ENCODE measurements at places on chromosomes 11 and 22.

DNA sequence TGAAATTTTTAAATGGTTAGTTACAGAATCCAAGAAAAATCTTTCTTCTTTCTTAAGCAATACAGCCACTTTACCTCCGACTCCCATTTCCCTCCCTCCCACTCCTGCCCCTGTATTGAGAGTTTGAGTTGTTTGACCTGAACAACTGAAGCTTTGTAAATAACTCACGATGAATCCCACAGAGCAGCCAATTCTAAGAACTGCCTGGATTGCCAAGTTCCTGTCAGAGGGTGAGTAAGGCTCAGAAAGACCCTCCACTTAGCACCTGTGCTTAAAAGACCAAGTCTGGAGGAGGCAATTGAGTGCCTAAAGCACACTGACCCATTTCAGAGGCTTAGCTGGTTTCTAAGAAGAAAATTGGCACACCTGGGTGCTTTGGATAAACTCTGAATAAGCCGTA lies 158.5 kb downstream of the MSANTD4 start:
- H3K36me3 ChIP-seq, result no peaks in the 10 kb centered on the region
- H3K4me3 ChIP-seq, result no peak overlapping the region
- no peaks in the 10 kb centered on the region for H3K27me3 ChIP-seq
- 0 out of 2 replicates have a peak overlapping the region, but pooled peaks have one; percentile 29 for H3K27ac ChIP-seq
- peaks cover 30% of the 10 kb centered on the region for H3K4me1 ChIP-seq

GRCh38 chr11:33722590-33723234 lies 13.5 kb downstream of the CD59 start:
- no peak overlapping the region for H3K27ac ChIP-seq
- H3K4me1 ChIP-seq, result peaks cover 16% of the 10 kb centered on the region
- no peak overlapping the region for H3K4me3 ChIP-seq
- H3K27me3 ChIP-seq, result no peaks in the 10 kb centered on the region
- H3K36me3 ChIP-seq, result peaks cover 9% of the 10 kb centered on the region
- DNase-seq, result no peak

DNA sequence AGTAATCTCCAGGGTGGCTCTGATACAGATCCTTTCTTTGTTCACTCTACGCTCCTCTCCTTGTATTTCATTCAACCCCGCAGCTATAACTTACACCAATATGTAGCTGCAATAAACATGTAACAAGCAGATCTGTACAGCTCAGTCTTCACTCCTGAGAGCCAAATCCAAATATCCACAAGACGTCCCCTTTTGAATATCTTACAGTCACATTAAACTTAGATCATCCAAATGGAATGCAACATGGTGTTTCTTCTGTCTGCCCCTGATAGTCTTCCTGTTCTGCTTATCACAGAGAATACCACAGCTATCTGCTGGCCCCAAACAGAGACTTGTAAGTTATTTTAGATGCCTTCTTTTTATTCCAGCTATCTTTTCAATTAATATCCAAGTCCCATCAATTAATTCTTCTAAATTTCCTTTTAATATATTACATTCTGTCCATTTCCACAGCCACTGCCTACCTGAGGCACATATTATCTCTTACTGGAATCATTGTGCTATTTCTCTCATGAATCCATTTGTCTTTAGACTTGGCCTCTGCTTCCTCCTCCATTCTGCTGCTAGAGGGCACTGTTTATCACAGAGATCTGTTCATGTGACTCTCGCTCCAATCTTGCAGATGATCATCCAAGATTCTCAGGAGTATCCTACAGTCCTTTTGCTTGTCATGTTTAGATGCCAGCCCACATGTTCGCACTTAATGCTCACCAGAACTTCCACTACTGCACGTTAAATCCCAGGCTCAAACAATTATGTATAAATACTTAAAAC lies 908.6 kb downstream of the NTM start:
- no peak overlapping the region for H3K27ac ChIP-seq
- DNase-seq, result no peak
- H3K4me3 ChIP-seq, result no peak overlapping the region
- H3K4me1 ChIP-seq, result peaks cover 8% of the 10 kb centered on the region

GRCh38 chr22:44520465-44521094 lies 22.5 kb upstream of the RTL6 start:
- DNase-seq, result no peak
- H3K36me3 ChIP-seq, result peaks cover 4% of the 10 kb centered on the region
- H3K4me1 ChIP-seq, result no peaks in the 10 kb centered on the region
- peaks cover 4% of the 10 kb centered on the region for H3K27me3 ChIP-seq
- no peak overlapping the region for H3K27ac ChIP-seq
- no peak overlapping the region for H3K4me3 ChIP-seq

DNA sequence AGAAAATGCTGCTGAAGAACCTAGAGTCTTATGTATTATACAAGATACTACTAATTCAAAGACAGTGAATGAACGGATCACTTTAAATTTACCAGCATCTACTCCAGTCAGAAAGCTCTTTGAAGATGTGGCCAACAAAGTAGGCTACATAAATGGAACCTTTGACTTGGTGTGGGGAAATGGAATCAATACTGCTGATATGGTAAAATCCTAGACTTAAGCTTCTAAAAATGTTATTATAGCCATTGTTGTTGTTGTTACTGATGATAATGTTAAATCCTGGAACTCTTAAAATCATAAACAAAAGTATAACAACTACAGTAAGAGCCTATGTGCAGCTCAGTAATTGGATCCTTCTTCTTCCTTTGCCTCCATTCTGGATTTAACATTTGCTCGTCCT lies 38.4 kb downstream of the USP47 start:
- H3K4me3 ChIP-seq, result no peak overlapping the region
- no peaks in the 10 kb centered on the region for H3K27me3 ChIP-seq
- DNase-seq, result no peak
- peaks cover 11% of the 10 kb centered on the region for H3K4me1 ChIP-seq

DNA sequence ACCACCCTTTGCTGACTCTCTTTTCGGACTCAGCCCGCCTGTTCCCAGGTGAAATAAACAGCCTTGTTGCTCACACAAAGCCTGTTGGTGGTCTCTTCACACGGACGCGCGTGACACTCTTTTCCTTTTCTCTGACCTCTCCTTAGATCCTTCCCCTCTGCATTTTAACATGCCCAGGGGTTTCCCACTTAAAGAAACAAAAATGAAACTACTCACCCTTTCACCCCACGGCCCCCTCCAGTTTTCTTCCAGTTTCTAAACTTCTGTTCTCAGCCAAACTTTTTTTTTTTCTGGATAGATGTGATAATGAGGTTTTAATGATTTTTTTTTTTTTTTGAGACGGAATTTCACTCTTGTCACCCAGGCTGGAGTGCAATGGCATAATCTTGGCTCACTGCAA lies 32.8 kb upstream of the NUP50 start:
- no peak overlapping the region for H3K4me3 ChIP-seq
- no peak overlapping the region for H3K27ac ChIP-seq
- peaks cover 3% of the 10 kb centered on the region for H3K4me1 ChIP-seq
- peaks cover 23% of the 10 kb centered on the region for H3K36me3 ChIP-seq
- peaks cover 4% of the 10 kb centered on the region for H3K27me3 ChIP-seq
- no peak for DNase-seq

- no peak for DNase-seq
- no peak overlapping the region for H3K4me3 ChIP-seq
- no peak overlapping the region for H3K27ac ChIP-seq
- no peaks in the 10 kb centered on the region for H3K27me3 ChIP-seq
Observed at GRCh38 chr11:27179334-27179733, 138.7 kb downstream of the BBOX1 start.

GRCh38 chr11:124172101-124172500 lies 11.0 kb upstream of the OR10D3 start:
- no peak overlapping the region for H3K27ac ChIP-seq
- H3K27me3 ChIP-seq, result peaks cover 62% of the 10 kb centered on the region
- H3K36me3 ChIP-seq, result peaks cover 6% of the 10 kb centered on the region
- no peak overlapping the region for H3K4me3 ChIP-seq

DNA sequence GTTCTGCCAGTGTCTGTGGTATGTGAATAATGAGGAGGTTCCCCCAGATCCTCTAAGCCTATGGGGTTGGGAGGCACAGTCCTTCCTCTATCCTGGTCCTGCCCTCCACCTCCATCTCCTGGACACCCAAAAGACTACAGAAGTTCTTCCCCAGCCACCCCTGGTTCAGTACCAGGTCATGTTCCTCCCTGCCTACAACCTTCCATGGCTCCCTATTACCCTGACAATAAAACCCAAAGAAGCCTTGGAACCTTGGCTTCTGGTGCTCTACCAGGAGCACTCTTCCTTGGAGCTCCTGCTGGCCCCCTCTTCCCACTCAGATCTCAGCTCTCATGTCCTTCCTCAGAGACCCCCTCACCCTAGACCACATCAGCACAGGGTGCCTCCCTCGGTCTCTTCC lies 12.9 kb downstream of the TRPM5 start:
- no peaks in the 10 kb centered on the region for H3K4me1 ChIP-seq
- no peak overlapping the region for H3K4me3 ChIP-seq
- H3K36me3 ChIP-seq, result no peaks in the 10 kb centered on the region
- no peak for DNase-seq

DNA sequence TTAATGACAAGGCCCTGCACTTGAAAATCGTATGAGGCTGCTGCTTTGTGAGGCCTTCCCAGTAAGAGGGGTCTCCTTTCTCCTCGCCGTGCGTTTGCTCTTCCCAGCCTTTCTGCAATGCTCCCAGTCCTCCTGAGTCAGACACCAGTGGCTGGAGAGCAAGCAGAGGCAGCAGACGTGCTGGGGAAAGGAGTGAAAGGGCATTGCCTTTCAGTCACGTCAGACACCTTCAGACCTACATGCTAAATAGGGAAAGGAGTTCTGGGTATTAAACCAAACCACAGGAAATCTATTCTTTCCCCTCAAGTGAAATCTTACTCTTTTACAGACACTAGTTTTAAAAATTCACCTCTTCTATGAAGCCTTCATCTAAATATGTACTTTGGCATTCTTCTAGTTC lies 274.8 kb downstream of the NTM start:
- DNase-seq, result no peak
- H3K4me3 ChIP-seq, result no peak overlapping the region
- no peaks in the 10 kb centered on the region for H3K27me3 ChIP-seq
- H3K27ac ChIP-seq, result no peak overlapping the region
- peaks cover 64% of the 10 kb centered on the region for H3K4me1 ChIP-seq

GRCh38 chr22:30427871-30428270 lies 2.3 kb downstream of the MTFP1 start:
- no peak for DNase-seq
- H3K4me1 ChIP-seq, result peaks cover 21% of the 10 kb centered on the region
- no peaks in the 10 kb centered on the region for H3K27me3 ChIP-seq
- H3K4me3 ChIP-seq, result no peak overlapping the region
- peaks cover 16% of the 10 kb centered on the region for H3K36me3 ChIP-seq

GRCh38 chr11:19972651-19973050 lies 187.6 kb downstream of the DBX1 start:
- 0 out of 2 replicates have a peak, but pooled peaks cover 4% of the 10 kb centered on the region for H3K36me3 ChIP-seq
- H3K4me3 ChIP-seq, result no peak overlapping the region
- DNase-seq, result no peak
- 0 out of 2 replicates have a peak, but pooled peaks cover 3% of the 10 kb centered on the region for H3K4me1 ChIP-seq

DNA sequence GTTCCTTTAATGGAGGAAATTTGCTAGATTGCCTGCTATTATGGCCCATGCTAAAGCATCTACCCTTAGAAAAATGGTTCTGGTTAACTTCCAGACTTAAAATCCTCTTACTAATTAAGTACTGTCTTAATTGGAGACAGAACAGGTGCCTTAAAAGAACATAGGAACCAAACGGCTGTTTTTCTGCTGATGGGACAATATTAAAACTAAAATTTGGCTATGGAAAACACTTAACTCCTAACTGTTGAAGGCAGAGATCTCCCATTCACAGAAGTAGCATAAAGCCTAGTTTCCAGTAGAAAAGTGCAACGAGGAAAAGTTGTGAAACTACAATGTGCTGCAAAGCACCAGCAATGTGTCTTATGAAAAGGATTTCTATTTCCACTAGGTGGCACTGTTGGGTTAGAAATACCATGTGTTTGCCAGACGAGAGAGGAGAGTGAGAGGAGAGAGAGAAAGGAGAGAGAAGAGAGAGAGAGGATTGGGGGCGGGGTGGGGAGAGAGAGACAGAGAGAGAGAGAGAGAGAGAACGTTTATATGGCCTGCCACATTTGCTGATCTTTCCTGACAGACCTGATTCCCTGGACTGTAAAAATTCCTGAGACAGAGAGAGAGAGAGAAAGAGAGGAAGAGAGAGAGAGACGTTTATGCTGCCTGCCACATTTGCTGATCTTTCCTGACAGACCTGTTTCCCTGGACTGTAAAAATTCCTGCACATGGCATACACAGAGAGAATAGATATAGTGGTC lies 51.5 kb downstream of the FAM181B start:
- no peaks in the 10 kb centered on the region for H3K27me3 ChIP-seq
- DNase-seq, result peak; percentile 13
- H3K4me1 ChIP-seq, result peaks cover 16% of the 10 kb centered on the region
- H3K27ac ChIP-seq, result no peak overlapping the region
- peak overlapping the region; percentile 4 for H3K4me3 ChIP-seq
- H3K36me3 ChIP-seq, result peaks cover 6% of the 10 kb centered on the region

- no peak overlapping the region for H3K27ac ChIP-seq
- no peaks in the 10 kb centered on the region for H3K4me1 ChIP-seq
- H3K4me3 ChIP-seq, result no peak overlapping the region
- H3K36me3 ChIP-seq, result no peaks in the 10 kb centered on the region
- DNase-seq, result no peak
- no peaks in the 10 kb centered on the region for H3K27me3 ChIP-seq
Observed at GRCh38 chr11:1857064-1857463, 4.2 kb downstream of the LSP1 start.

GRCh38 chr22:44063462-44064371 lies 39.6 kb downstream of the PARVB start:
- DNase-seq, result no peak
- H3K27me3 ChIP-seq, result no peaks in the 10 kb centered on the region
- H3K4me1 ChIP-seq, result peaks cover 10% of the 10 kb centered on the region
- no peak overlapping the region for H3K27ac ChIP-seq

- no peak overlapping the region for H3K27ac ChIP-seq
- H3K27me3 ChIP-seq, result no peaks in the 10 kb centered on the region
- no peak for DNase-seq
- no peak overlapping the region for H3K4me3 ChIP-seq
- H3K4me1 ChIP-seq, result peaks cover 15% of the 10 kb centered on the region
Observed at GRCh38 chr11:94926698-94927237, 46.6 kb downstream of the CWC15 start.

DNA sequence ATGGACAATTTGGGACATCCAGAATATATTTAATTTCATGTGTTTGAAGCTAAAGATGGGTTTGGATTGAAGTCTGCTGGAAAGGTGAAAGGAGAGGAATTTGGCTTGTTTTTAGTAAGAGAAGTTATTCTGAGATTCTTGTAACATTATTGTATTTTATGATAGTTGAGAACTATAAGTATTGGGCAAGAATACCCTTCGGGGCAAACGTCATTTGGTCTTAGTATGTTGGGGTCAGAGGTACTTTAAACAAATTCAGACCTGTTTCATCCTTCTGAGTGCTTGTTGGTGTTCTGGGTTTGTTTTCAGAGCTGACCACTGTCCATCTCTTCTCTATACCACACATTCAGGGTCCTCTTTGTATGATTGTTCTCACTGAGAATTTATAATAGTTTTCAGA lies 19.5 kb downstream of the PANX1 start:
- no peaks in the 10 kb centered on the region for H3K27me3 ChIP-seq
- H3K4me3 ChIP-seq, result no peak overlapping the region
- no peak for DNase-seq
- H3K4me1 ChIP-seq, result peaks cover 78% of the 10 kb centered on the region
